ENCODE measurements at places on chromosomes 1 and 21.
A peak's percentile ranks its signal among the peaks of the same experiment; 100 is the strongest.

DNA sequence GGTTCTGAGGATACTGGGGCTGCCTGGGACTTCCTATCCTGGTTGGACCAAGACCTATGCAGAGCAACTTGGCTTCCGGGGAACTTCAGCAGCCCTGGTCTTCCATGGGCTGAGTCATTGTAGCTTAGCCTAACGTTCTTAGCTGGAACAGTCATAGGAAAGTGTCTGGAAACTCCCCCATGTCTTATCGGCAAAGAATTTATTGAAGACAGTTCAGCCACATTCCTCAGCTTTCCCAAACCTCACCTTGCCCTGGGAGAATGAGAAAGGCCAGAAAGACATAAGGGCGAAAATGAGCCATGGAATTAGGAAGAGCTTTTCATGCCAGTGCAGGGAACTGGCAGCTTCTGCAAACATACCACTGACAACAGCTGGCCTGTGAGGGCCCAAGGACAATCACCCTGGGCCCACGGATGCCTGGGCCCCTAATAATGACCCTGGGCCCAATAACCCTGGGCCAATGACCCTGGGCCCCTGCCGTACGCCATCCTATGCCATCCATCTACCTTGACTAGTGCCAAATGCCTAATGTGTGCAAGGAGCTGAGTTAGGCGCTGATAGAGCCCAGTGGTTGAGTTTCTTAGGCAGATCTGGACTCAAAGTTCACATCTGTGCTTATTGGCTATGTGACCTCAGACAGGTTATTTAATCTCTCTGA, 114.4 kb upstream of the GADD45A start:
- no peak for DNase-seq

DNA sequence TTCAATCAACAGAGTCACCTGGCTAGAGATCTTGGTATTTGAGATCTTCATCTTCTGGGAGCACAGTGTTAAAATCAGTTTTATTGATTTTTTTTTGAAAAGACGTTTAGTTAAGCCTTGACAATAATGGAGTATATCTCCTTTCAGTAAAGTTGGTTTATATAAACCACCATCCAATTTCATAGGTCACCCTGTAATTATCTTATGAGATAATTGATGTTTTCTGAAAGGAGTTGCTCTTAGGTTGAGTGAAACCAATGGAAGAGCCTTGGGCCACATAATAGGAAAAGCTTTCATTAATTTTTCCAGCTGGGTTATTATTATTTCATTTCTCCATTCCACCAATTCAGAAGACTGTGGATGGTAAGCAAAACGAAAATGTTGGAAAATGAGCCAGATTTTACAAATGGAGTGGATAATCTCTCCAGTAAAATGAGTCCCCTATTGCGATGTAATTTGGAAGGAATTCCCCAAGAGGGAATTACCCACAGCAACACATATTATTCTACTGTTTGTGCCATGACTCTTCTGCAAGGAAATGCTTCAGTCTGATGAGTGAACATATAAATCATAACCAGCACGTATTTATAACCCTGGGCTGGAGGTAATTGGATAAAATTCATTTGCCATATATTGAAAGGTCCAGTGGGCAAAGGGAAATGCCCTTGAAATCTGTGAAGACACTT, 46.2 kb upstream of the TINAGL1 start:
- peak; percentile 33 for DNase-seq

DNA sequence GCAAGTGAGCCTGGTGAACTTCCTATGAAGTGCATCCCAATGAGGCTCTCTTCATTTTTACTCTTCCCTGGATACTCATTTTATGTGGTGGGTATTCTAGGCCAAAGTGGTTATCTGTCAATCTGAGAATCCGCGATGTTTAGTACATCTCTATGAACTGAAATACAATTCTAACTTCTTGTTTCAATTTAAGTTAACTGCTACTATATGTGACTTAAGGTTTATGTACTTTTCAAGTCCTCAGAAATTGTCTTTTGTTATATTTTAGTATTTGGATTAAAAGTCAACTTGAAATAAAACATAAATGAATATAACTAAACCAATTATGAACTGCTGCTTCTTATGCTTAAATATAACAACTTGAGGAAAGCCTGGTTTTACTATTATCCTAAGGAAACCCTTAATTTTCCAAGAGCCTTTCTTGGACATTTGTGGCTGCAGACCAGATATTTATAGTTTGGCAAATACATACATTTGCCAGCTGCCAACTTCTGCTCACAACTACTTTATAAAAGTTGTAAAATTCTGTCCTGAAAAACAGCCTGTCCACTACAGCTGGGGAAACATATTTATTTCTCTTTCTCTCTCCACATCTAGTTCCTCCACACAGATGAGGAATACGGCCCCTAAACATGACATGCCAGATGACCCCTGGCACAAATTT, 60.4 kb downstream of the ENAH start:
- no peak for DNase-seq

DNA sequence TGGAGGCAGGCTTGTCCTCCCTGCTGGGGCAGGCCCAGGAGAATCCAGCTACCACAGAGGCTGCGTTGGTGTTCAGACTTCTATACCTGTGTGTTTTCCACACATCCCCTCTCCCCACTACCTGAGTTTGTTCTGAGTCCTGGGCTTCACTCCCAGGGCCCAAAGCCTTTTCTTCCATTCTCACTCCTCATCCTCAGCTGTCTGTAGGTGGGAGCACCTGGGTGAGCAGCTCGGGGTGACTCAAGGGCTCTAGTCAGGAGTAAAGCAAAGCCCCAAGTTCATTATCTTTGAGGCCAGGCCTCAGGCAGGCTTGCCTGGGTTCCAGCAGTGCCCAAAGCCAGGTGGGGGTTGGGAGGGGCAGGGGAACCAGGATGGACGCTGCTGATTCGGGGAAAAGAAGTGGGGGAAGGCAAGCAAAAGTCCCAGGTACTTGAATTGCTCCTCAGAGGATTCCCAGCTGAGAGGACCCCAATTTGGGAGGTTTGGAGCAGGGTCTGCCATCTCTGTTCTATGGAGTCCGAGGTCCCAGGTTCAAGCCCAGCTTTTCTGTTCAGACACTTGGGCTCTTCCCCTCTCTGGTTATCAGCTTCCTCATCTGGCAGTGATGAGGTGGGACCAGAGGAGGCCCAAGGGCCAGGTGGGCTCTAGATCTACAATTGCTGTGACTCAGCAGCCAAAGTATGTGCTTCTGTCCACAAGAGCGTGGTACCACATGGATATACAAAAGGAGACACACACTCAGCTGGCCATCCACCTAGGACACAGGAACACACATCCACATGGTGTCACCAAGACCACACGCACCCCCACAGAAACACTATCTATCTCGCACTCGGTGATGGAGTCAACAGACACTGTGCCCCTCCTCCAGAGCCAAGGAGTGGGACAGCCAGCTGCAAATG, 5.8 kb upstream of the PTPN7 start:
- no peak for DNase-seq
